ENCODE measurements at places on chromosomes 6 and 20.

DNA sequence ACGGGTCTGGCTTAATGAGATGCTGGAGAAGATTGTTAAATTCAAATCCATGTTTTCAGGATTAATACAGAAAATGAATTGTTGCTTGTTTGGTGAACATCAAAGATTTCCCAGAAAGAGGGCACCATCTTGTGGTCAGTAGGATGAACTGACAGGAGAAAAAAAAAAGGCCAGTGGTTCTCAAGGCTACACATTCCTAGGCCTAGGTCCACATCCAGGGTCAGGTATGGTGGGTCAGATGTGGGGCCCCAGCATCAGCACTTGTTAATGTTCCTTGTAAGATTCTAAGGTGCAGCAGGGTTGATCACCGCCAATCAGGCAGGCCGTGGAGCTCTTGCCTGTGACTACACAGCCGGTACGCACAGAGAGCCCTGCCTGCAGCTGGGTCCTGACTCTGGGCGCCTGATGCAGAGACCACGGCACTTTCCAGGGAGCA is 34.0 kb upstream of the FOXO3 start:
- DNase-seq, result no peak

GRCh38 chr6:70166088-70166958 is 136.6 kb downstream of the COL9A1 start:
- DNase-seq, result peak; percentile 1

GRCh38 chr6:29709188-29709587 is 14.0 kb upstream of the HLA-F start:
- DNase-seq, result no peak

DNA sequence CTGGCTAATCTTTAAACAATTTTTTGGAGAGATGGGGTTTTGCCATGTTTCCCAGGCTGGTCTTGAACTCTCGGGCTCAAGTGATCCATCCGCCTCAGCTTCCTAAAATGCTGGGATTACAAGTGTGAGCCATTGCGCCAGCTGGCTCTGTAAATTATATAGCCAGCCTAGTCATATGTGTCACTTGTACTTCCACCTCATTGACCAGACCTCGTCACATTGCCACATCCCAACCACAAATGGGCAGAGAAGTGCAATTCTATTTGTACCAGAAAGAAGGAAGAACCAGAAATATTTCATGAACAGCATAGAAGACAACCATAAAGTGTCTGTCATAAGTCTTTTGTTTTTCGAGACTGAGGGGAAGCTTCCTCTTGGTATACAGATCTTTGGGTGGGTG is 304.9 kb upstream of the RNF24 start:
- no peak for DNase-seq

GRCh38 chr6:1749041-1749440 is 139.3 kb downstream of the FOXC1 start:
- no peak for DNase-seq

DNA sequence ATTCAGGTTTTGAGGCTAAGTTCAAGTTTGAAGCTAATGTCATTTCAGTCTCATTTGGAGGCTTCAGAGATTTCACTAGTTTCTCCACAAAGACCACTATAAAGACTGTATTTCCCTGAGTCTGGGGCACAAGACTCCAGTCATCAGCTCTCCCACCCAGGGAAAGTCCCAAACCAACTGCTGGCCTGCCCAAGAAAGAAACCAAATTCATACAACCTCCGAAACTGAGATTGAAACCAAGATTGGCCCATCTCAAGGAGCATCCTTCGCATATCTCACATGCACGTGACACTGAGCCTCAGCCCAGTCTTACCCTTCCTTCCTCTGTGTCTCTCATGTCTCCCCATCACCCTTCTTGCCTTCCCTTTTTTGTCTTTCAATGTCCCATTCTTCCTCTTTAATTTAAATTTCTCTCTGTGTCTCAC is 3.5 kb upstream of the LTA start:
- peak; percentile 55 for DNase-seq

- DNase-seq, result no peak
These were observed 190.3 kb upstream of the PREP start for GRCh38 chr6:105593056-105593690.

Measured in T-helper 9 cell (primary cell).